ENCODE measurements at places on chromosomes 2 and 18. TPM values are rescaled to one million over a fixed set of nuclear protein-coding genes. Genes with fewer than 3 reads are reported as not detected.

Gene CGREF1
- total RNA-seq = 0.53 TPM

DNA sequence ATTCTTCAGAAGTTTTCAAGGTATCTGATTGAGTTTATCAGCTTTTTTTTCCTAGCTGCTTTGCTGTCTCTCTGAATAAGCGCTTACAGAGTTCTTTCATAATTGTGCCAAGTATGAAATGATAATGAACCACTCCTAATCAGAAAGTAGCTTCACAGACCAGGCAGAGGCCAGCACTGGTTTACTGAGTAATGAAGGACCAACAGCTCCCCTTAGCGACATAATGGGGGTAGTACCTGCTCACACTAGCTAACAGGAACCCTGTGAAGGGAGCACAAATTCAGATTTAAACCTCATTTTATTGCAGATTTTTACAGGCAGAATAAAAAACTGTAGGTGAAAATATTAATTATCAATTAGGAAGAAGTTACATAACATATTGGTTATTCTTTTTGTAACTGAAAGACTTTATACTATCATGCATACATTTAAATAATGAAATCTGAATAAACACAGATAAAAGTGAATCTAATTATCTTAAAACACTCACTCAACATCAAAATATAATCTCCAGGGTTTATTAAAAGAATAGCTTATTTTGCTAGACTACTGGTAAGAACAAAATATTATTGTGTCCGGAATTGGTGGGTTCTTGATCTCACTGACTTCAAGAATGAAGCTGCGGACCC is 53.7 kb upstream of the LRRC30 start:
- DNase-seq = peak; percentile 14

DNA sequence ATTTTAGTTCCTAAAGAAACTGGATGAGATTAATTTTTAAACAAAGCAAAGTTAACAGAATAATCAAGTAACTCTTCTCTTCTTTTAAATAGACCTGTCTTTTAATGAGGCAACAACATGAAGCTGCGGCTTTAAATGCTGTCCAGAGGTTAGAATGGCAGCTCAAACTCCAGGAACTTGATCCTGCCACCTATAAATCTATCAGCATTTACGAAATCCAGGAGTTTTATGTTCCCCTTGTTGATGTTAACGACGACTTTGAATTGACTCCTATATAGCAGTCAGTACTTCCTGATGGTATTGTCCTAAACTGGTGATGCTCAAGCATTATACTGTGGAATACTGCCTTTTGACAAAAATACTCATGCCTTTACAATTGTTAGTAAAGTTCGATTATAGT is 53.7 kb upstream of the TWSG1 start:
- no peak for DNase-seq

DNA sequence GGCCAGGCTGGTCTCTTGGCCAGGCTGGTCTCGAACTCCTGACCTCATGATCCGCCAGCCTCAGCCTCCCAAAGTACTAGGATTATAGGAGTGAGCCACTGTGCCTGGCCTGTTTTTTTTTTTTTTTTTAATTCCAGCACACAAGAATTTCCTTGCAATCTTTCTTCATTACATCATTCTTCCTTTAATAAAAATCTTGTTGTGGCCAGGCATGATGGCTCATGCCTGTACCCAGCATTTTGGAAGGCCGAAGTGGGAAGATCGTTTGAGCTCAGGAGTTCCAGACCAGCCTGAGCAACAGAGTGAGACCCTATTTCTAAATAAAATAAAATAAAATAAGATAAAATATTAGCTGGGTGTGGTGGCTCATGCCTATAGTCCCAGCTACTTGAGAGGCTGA is 21.4 kb upstream of the PLEKHM3 start:
- no peak for DNase-seq

Gene HOXD10
- 1.0 TPM for total RNA-seq
